Endothelial cell of umbilical vein (primary cell): ENCODE measurements at places on chromosomes 16 and 17. TPM values are rescaled to one million over a fixed set of nuclear protein-coding genes. Genes with fewer than 3 reads are reported as not detected.

GRCh38 chr17:80737106-80738019 lies 192.7 kb downstream of the RPTOR start:
- no peak for DNase-seq

DNA sequence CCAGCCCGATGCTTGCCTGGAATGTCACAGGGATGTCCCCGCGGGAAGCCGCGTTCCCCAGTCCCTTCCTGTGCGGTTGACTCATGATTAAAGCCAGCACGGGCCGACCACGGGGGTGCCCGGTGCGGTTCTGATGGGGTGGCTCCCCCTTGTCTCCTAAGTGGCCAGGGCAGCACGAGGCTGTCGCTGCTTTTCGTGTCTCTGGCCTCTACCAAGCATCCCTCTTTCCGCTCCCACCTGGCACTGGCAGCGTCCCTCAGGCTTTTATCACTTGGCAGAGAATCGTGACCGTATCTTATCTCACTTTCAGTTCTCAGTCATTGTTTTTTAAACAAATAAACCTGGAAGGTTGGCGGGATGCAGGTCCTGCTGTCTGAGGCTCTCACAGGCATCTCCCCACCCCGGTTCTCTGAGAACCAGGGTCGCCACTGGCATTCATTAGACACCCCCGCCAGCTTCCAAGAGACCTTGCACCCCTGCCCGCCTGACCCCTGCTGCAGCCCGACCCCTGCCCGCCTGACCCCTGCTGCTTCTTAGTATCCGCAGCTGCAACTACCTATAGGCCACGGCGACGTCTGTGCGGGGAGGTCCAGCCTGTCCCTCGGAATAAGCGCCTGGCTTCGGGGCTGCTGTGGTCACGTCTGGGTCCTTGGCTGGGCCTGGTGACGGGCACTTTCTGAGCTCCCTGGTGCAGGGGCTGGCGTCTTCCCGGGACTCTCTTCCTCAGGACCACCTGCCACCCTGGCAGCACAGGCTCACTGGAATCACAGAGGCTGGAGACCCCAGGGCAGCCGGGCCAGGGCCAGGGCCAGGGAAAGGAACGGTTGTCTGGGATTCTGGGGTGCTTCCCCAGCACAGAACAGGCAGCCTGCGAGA lies 7.5 kb downstream of the C1QTNF8 start:
- DNase-seq, result no peak

DNA sequence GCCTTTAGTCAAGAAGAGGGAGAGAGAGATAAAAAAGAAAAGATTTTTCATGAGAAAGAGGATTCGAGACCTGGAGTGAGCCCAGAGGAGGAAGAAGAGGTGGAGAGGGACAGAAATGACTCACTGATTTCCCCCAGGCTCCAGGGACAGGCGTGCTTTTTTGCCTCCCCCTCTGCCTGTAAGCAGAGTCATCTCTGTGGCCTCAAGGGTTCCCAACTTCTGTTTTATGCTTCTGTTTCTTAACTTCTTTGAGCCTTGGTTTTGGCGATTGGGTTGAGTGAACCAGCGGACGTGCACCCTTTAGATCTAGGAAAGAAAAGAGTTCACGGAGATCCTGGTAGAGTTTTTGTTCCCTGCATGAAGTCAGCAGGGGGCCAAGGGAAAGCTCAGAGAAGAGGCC lies 147.9 kb upstream of the NOL11 start:
- no peak for DNase-seq

DNA sequence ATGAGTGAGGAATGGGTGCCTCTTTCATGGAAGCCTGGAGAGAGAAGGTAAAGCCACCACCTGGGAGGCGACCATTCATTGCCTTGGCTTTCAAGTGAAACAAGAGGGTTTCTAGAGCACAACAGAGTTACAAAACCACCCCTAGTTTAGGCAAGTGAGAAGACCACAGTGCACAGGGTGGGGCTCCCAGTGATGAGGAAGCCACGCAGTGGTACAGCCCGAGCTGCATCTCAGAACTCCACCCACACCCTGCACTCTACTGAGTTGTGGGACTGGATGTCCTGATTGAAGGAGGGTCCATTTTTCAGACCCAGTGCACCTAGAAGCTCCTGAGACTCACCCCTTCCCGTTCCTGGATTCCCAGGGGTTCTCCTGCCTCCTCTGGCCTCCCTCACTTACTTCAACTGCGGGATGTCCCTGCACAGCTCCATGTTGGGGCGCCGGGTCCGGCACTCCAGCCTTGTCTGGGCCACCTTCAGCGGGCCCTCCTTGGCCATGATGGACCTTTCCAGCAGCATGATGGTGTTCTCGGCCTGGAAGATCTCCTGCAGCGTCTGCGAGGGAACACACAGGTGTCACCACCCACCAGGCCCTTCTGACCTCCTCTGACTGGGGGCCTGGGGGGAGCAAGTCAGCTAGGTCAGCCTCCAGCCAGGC lies 55.1 kb upstream of the EMP2 start:
- no peak for DNase-seq

- no peak for DNase-seq
Observed at GRCh38 chr17:43864161-43864984, 17.4 kb downstream of the CD300LG start.

- no peak for DNase-seq
Observed at GRCh38 chr17:7884581-7885366, 3.8 kb upstream of the CHD3 start.

The NEUROD2 gene
- not detected in 2 replicates for polyA plus RNA-seq

The KRT27 gene
- polyA plus RNA-seq, result not detected in 2 replicates
